ENCODE measurements at places on chromosomes 2 and 18.

- DNase-seq = no peak
Measured at GRCh38 chr2:172031536-172031935, 31.8 kb downstream of the METAP1D start.

GRCh38 chr2:178761759-178762371 lies 45.4 kb downstream of the TTN start:
- DNase-seq = peak; percentile 20

- DNase-seq = no peak
Measured at GRCh38 chr18:79496978-79497637, 101.4 kb downstream of the NFATC1 start.

DNA sequence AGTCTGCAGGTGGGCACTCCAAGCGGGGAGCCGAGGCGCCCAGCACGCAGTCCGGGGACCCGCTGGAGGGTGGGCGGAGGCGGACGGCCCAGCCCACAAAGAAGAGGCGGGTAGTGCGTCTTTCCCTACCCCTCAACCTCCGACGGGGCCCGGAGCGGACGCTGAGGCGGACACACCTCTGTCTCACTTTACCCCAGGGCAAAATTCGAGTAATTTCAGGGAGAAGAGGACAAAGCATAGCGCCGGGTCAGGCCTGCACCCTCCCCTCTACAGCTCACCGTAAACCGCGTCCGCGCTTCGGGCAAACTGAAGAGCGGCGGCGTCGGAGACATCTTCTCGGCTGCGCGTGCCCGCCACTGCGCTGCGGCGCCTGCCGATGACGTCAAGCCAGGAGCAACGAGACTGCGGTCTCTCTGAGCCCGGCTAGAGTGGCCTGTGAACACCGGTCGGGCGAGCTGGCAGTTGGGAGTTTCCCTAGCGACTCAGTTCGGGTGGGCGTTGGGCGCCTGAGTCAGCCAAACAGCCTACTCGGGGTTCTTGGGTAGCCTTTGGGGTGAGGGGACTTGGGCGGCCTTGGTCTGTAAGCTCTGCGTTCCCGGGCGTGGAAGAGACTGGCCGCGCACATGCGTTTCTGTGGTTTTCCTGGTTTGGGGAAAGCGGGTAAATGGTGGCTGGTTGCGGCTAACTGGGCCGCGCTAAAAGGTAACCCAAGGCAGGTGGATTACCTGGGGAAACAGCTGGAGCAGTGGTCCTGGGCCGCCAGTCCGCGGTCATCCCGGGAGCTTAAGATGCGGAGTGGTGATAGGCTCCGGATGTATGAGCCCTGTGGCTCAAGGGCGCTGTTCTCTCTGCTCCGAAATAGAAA lies at the start of gene THOC1:
Gene THOC1, minus strand, starts transcription at position 360 of the 865 bp plus-strand sequence. Its CDS starts 28 bp downstream, at position 332.
- peak; percentile 74 for DNase-seq

GRCh38 chr2:43143756-43144155 lies 82.7 kb downstream of the ZFP36L2 start:
- DNase-seq = no peak

DNA sequence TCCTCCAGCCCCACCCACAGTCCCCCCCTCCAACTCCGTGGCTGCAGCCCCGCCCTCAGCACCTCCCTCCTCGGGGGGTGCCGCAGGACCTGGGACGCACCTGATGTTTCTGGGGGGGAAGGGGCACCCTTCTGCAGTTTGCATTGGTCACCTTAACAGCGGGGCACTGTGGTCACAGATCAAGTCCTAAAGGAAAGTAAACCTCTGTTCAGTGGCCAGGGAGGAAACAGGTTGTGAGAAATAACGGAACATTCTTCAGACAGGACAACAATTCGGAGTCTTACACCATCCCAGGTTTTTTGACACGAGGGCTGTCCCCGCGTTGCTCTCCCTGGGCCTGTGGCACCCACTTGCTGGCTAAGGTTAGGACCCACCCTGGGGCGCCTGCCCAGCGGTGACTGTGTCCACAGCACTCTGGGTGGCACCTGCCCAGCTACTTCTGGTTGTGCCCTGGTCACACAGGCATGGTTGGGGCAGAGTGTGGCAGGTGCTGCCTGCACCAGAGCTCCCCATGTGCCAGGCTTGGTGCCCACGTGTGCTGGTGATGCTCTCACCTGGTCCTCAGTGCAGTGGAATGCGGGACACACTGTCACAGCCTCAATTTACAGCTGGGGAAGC lies 93.5 kb upstream of the OTOS start:
- no peak for DNase-seq
